ENCODE measurements at places on chromosomes 13 and 19.

DNA sequence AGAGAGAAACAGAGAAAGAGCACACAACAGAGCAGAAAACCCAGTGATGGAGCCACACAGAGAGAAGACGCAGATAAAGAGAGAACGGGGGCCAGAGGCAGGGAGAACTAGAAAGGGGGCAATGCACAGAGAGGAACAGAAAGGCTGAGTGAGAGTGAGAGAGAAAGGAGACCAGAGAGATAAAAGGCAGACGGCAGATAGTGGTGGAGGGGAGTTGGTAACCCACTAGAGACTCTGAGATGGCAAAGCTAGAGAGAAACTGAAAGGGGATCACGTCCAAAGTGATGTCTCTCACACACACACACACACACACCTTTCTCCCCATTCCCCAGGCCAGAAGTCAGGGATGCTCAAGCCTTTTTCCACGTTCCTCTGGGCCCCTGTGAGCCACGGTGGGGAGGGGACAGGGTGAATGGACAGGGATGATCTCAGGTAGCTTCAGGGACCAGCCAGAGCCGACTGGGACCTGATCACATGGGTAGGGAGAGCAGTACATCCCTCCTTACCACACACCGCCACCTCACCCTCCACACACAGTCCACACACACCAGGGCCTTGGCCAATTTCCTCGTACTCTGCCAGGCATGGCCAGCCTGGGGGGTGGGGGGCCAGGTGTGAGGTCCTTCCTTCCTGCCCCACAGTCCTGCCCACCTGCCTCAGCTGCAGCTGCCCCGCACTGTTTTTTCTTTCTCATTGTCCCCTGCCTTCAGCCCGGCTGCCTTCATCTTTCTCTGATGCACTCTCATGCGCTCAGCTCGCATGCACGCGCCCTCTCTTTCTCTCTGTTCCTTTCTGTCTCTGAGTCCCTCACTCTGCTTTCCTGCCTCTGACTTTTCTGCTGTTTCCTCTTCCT is 22.5 kb upstream of the POU2F2 start:
- DNase-seq: no peak

DNA sequence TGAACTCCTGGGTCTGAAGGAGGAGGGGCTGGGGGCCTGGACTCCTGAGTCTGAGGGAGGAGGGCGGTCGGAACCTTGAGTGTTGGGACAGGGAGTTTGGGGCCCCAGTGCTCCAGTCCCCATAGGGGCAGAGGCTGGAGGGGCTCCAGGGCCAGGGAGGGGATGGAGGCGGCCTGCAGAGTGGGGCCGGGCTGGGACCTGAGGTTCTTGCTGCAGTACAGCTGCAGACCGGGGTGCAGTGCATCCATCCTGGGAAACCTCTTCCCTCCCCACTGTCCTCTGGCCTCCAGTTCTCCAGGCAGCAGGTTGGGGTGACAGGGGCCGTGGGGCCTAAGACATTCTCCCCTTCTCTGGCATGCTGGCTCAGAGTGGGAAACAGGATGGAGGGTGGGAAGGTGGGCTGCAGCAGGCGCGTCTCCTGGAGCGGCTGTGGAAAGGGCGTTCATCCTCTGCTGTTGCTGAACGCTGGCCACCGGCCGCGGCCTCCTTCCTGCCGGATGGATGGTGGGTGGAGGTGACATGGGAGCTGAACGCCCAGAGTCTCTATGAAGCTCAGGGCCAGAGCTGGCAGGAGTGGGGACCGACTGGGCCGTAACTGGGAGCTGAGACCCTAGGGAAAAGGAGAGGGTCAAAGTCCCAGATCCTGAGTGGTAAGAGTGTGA is 1.6 kb downstream of the BRSK1 start:
- DNase-seq: no peak

DNA sequence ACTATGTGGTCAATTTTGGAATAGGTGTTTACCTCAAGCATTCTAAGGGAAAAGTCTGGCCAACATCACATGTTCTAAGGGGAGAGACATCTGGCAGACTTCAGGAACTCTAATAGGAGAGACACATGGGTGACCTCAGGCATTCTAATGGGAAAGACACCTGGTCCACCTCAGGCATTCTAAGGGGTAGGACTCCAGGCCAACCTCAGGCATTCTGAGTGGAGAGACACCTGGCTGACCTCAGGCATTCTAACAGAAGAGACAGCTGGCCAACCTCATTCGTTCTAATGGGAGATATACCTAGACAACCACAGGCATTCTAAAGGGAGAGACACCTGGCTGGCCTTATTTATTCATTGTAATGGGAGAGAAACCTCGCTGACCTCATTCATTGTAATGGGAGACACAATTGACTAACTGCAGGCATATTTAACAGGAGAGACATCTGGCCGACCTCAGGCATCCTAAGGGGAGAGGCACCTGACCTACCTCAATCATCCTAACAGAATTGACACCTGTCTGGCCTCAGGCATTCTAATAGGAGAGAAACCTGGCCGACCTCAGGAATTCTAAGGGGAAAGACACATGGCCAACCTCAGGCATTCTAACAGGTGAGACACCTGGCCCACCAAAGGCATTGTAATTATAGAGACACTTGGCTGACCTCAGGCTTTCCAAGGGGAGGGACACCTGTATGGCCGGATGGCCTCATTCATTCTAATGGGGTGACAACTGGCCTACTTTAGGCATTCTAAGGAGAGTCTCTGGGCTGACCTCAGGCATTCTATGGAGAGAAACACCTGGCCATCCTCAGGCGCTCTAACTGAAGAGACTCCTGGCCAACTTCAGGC is 1346.8 kb downstream of the UQCRFS1 start:
- no peak for DNase-seq

GRCh38 chr19:1590641-1591397 is 1.8 kb downstream of the MBD3 start:
- peak; percentile 43 for DNase-seq

GRCh38 chr19:15284896-15285295 is 47.4 kb downstream of the BRD4 start:
- DNase-seq: no peak

DNA sequence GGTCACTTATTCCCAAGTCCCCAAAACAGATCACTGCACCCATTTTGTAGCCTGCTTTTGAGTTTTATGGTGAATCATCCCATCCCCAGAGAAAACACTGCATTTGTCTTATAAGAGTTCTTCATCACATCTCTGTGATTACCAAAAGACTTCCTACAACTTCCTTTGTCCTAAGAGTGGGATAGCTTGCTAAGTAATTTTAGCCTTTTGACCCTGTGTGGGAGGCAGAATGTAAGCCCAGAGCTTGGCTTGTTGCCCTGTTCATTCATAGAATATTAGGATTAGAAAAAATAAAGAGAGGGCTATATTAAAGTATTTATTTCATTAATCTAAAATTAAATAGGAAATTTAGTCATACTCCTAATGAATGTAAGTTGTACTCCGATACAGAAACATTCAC is 213.3 kb downstream of the MZT1 start:
- no peak for DNase-seq

DNA sequence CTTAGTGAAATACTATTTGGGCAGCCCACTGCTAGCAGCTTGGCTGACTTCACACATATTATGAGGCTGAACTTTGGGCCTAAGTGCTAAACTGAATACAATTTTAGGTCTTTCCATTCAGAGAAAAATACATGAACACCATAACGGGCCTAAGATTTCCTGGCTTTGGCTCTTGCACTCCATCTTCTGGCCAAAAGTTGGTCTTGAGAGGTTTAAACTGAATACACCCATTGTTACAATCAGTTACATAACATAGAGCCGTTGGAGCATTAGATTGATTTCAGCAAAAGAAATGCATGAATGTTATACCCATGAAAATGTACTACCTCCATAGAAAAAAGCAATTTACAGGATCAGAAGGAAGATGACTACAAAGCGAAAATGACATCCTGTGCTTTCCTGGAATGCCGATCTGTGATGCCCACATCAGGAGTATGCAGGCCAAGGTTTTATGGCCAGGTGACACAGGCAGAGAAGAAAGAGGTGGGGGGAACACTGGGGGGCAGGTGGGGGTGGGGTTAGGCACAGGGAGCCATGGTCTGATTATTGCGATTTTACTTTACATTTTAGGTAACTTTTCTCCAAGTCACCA is 11.1 kb upstream of the SHISA2 start:
- DNase-seq: peak; percentile 26

DNA sequence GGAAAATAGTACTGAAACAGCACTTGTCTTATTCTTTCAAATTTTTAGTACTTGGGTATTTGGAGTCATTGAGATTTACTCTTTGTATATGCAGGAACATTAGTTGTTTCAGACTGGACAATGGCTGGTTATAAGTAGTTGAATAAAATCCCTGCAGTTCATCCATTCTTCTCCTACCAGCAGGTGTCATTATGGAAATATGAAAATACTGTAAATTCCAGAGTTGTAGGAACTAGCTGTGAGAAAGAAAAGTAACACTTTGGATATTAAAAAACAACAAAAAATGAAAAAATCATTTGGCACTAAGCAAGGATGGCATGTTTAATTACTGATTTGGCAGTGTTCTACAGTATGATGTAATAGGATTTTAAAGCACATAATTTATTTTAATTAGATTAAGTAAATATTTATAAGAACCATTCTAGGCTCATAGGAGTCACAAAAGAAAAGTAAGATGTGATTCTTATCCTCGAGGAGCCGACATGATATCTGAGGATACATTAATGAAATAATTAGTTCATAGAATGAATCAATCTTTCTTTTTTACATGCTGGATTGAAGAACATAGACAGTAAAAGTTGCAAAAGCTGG is 155.3 kb downstream of the KCNRG start:
- no peak for DNase-seq

- peak; percentile 51 for DNase-seq
Observed at GRCh38 chr19:4064496-4065260, 2.0 kb downstream of the ZBTB7A start.
